ENCODE measurements at places on chromosomes 6 and 20.

GRCh38 chr6:27452496-27452897 lies 20.4 kb downstream of the ZNF184 start:
- no peak for DNase-seq

DNA sequence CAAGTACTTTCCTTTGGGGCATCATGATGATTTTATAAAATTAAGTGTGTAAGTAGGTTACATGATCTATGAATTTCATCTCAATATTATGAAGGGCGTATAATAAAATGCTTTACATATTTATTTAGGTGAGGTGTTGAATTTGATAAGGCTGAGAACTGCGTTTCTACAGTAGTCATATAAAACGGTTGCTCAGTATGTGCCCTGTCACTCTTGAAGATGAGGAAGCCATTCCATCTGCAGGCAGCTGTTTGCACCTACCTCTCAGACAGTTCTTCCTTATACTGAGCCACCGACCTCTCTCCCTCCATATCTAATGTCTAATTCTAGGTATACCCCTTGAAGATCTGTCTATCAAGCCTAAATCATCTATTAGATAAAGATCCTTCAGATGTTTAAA lies 16.1 kb downstream of the NCOA7 start:
- DNase-seq = no peak

GRCh38 chr20:39291301-39291700 lies 329.2 kb downstream of the DHX35 start:
- no peak for DNase-seq

GRCh38 chr6:135937106-135937505 lies 85.6 kb downstream of the PDE7B start:
- no peak for DNase-seq

- no peak for DNase-seq
Measured at GRCh38 chr6:168867247-168868102, 386.2 kb downstream of the THBS2 start.

DNA sequence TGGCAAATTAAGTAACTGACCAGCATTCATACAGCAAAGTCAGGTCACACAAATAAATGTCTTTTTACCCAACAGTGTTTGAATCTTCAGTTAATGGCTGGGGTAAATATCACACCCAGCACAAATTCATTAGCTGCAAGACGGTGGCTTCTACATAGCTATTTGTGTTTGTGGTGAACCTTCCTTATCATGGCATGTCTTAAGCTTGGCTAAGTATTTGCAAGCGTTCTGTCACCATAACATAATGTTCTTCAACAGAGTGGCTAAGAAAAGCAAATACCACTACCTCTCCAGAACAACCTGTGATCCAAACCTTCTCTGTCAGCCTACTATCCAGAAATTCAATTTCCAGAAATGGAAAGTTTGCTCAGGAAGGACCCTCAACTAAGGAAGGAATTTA lies 255.6 kb upstream of the TAB2 start:
- DNase-seq = no peak

GRCh38 chr20:7272512-7272911 lies 505.0 kb downstream of the BMP2 start:
- no peak for DNase-seq

DNA sequence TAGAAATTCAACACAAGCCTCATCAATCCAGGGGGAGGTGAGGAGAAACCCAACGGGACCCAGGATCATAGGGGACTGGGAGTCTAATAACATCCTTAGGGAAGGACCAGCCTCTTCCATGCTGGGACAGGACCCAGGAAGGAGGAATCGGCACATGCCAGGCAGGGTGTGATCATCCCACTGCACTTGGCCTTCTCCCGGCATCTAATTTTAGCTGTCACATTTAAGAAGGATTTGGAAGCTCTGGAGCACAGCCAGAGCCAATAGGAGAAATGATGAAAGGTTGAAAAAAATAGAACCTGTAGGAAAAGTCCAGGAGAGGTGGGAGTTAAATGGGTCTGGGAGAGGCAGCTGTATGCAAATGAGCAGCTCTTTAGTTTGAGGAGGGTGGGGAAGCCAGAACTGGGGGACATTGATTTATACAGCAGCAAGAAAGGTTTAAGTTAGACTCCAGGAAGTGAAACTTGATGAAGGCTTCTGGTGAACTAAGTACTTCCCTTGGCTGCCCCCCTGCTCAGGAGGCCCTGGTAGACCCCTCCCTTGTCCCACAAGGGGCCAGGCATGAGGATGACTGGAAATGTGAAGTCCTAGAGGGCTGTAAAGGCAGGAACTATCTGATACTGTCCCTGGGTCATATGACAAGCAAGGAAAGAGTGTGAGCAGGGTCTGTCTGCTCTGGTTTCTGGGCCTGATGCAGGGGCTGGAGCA lies 260.3 kb downstream of the LRFN2 start:
- no peak for DNase-seq

GRCh38 chr6:74065705-74066104 lies 369.7 kb downstream of the CD109 start:
- no peak for DNase-seq

GRCh38 chr6:157106487-157106886 lies 216.8 kb downstream of the TMEM242 start:
- no peak for DNase-seq

DNA sequence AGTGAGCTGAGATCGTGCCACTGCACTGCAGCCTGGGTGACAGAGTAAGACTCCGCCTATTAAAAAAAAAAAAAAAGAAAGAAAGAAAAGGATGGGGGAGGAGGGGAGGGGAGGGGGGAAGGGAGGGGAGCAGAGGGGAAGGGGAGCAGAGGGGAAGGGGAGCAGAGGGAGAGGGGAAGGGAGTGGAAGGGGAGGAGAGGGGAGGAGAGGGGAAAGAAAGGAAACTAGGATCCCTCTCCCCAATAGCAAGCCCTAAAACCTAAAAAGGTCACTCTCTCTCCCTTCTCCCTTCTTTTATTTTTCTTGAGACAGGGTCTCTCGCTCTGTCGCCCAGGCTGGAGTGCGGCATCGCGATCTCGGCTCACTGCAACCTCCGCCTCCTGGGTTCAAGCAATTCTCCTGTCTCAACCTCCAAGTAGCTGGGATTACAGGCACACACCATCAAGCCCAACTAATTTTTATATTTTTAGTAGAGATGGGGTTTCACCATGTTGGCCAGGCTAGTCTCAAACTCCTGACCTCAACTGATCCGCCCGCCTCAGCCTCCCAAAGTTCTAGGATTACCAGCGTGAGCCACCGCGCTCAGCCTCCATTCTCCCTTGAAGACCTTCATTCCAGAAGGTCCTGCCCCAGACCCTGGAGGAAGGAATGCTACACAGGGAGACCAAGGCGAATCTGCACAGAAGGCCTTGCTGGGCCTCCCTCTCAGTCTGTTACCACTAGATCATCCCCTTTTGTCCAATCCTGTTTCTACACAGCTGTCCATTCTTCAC lies 45.8 kb upstream of the PIM1 start:
- no peak for DNase-seq

DNA sequence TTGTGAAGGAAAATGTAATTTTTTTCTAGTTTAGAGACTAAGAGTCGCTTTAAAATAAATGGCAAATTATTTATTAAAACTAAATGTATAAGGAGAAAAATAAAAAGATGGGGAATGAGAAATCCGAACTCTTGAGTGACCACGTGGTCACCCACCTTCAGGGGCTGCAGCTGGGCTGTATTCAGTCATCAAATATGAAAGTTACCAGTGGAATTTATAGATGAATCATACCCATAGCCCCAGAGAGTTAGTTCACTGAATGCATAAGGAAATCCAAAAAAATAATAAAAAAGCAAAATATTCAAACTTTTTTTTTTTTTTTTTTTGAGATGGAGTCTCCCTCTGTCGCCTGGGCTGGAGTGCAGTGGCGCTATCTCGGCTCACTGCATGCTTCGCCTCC lies 947.7 kb upstream of the ADGRB3 start:
- no peak for DNase-seq

Data from stimulated activated CD8-positive, alpha-beta memory T cell treated with anti-CD3 and anti-CD28 coated beads, Interleukin-4, amount 100 ng/mL, for 4 hours (primary cell).